ENCODE measurements at places on chromosomes 7 and 10.

- DNase-seq = no peak
Measured at GRCh38 chr10:59623133-59624121, 86.2 kb downstream of the SLC16A9 start.

GRCh38 chr10:130743751-130744271 lies 567.7 kb downstream of the TCERG1L start:
- DNase-seq = no peak

GRCh38 chr7:154255324-154255723 lies 203.1 kb downstream of the DPP6 start:
- DNase-seq = no peak

GRCh38 chr10:117905404-117905803 lies 141.3 kb downstream of the RAB11FIP2 start:
- DNase-seq = no peak

DNA sequence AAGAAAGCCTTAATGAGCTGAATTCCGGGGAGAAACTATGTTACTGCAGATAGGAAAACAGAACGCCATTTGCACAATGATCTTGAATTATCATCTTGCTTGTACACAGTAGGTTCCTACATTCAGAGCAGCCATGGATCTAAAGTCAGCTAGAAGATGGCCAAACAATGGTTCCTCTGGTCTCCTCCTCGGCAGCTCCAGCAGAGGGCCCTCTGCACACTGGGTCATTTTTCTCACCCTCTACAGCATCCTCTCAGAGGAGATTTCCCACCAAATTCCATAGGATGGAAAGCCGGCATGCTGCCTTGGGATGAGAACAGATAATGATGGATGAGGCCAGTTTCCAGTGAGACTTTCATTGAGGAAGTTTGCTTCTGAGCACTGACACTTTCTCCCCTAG lies 308.5 kb upstream of the NFE2L3 start:
- DNase-seq = no peak

GRCh38 chr10:121373411-121373810 lies 224.8 kb downstream of the FGFR2 start:
- DNase-seq = no peak

GRCh38 chr10:101814466-101815071 lies 3.7 kb downstream of the OGA start:
- peak; percentile 58 for DNase-seq

- DNase-seq = peak; percentile 43
Measured at GRCh38 chr7:100675105-100675451, 1.5 kb downstream of the GNB2 start.

- no peak for DNase-seq
Measured at GRCh38 chr10:50438049-50438936, 185.5 kb downstream of the SGMS1 start.

DNA sequence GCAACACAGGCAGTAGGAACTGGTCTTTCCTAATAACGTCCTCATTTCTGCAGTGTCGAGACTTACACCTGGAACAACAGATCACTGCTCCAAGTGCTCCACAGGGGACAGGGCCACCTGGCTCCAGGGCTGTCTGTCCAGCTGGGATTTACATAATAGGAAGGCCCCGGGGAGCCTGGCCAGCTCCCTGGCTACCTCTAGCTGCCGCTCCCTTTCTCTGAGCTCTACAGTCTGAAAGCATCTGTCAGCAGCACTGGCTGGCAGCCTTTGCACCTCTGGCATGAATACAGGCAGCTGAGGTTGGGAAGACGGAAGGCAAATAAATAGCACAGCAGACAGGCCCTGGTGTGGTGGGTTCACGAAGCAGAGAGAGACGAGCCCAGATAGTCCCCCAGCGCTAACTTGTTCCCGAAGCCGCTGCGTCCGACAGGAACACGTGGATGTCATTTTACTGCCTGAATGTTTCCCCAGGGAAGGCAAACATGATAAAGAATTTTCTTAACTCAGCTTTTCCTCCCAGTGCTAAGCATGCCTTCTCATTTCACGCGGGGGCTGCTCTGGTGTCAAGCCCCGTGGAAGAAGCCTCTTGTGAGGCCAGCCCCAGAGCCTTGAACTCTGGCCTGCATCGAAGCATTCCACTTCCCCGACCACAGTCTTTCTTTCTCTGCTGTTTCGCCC lies 105.4 kb downstream of the ITIH5 start:
- no peak for DNase-seq

- no peak for DNase-seq
Measured at GRCh38 chr7:153930696-153931095, 121.5 kb upstream of the DPP6 start.
